CD14-positive monocyte (primary cell): ENCODE measurements at places on chromosomes 3 and 15.

GRCh38 chr3:127700406-127700805 is 27.7 kb downstream of the ABTB1 start:
- DNase-seq, result no peak

GRCh38 chr3:184377374-184377773 is 633 bp downstream of the THPO start:
- no peak for DNase-seq

GRCh38 chr15:39833515-39833981 is 50.9 kb upstream of the FSIP1 start:
- no peak for DNase-seq

DNA sequence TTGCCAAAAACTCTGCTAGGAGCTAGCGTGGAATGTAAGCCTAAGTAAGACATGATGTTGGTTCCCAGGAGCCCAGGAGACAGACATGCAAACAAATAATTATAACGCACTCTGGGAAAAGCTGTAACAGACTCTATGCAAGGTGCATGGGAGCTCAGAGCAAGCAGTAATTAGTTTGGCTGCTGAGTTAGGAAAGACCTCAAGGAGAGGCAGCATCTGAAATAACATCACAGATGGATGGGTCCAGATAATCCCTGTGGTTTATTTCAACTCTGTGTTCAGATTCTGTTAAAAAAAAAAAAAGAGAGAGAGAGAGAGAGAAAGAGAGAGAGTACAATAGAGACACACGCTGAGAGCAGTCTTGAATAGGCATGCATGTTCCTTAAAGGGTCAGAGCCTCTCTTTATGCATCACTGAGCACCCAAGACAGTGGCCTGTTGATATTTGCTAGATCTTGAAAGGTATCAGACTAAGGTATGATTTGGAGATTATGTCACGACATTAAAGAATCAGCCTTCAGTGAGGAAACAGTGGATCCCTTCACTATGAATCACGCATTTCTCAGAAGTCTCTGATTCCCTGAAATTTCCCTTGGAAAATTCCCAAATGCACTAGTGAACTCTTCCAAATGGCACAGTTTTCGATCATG is 124.4 kb upstream of the LIPC start:
- DNase-seq, result no peak

DNA sequence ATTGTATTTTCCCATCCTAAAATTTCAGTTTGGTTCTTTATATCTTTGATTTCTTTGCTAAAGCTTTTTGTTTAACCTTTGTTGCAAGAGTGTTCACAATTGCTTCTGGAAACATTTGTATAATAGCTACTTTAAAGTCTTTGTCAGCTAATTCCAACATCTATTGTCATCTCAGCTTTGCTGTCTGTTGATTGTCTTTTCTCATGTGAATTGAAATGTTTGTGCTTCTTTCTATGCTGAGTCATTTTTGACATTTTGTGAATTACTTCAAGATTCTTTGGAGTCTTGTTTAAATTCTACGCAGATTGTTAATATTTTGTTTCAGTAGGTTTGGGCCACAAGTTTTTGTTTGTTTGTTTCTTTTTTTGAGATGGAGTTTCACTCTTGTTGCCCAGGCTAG is 73.2 kb downstream of the SUCNR1 start:
- no peak for DNase-seq

DNA sequence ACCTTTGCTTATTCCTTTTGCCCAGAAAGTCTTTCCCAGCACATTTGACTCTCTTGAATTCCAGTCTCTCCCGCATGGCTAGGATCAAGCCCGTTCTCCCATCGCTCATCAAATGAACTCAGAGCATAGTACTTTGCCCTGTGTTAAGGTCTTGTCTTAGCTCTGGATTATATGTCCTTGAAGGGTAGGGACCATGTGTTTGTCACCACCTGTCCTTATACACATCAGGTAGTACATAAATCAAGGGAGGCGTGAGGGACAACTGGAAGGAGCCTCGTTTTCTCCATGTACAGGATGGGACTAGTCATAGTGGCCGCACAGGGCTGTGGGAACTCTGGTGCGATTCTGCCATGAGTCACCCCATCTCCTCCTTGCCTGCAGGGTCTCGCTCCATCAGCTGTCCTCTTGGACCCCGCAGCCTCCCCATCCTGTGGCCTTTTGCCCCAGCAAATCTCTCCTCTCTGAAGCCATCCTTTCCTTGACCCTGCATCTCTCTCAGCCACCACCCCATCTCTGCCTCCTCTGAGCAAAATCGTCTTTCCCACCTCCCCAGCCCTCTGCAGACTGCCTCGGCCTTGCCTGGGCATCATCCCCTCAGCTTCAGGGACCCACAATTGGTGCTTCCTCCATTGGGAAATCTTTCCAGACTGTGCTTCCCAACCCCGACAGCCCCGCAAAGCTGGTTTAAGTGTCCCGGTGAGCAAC is 33.4 kb upstream of the RAB6B start:
- DNase-seq, result no peak

GRCh38 chr3:159948429-159949144 is 40.0 kb upstream of the IL12A start:
- DNase-seq, result peak; percentile 20

DNA sequence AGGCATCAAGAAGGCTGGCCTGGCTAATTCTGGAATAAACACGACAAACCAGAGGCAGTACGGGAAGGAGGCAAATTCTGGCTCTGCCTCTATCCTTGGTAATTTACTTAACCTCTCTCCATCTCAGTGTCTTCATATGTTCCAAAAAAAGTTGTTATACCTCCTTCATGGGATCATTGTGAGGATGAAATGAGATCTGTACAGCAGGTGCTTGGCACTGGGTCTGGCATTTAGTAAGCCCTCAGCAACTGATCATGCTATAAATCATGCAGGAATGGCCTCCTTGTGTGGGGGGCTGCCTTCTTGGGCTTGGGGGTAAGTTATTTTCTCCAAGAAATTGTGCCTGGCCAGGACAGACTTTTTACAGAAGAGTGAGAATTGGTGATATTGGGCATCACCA is 38.3 kb upstream of the TRA2B start:
- no peak for DNase-seq

GRCh38 chr15:92648190-92648875 is 7.2 kb downstream of the FAM174B start:
- no peak for DNase-seq

DNA sequence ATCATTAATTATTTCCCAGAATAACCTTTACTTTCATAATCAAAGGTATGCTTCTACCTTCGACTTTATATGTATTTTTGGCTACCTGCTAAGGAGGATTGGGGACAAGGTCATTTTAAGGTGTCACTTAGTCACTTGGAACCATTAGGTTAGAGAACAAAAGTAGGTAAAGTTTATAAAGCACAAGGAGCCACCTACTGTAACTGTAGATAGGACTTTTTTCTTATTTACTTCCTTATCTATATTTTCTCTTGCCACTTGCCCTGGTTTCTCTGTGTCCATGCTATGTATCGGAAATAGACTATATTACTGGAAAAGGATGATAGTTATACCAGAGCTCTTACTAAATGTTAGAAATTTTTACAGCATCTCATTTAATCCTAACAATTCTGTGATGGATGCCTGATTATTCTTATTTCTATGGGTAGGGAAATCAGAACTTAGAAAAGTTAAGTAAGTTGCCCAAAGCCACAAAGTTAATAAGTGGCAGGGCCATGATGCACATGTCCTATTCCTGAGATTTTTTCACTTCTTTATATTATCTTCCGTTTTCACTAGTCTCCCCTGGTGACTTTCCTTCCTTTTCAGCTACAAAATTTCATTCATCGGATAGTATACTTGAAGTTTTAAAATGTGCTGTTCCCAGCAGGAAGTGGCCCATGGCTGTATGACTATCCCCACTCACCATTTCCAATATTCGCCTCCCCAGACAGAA is 132.5 kb downstream of the CMSS1 start:
- no peak for DNase-seq

GRCh38 chr15:71736286-71736947 is 73.9 kb upstream of the NR2E3 start:
- no peak for DNase-seq

- DNase-seq, result no peak
Observed at GRCh38 chr3:189167027-189167766, 4.6 kb upstream of the TPRG1 start.

DNA sequence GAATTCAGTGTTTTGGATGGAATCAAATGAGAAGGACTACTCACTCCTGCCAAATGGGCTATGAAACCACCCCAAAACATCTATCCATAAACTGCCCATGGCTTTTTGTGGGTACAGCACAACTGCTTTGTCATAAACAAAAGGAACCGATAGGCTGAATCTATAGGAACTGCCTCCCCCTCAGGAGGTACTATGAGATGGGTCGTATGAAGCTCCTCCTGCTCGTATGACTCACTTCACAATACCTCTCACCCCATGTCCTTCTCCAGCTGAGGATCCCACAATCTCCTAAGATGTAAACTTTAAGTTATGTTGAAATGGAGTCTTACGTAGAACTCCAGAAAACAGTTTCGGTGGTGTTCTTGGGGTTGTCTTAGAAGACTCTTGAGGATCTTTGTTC is 129.9 kb upstream of the SAMMSON start:
- no peak for DNase-seq

- no peak for DNase-seq
Observed at GRCh38 chr3:39086144-39086543, 21.3 kb downstream of the GORASP1 start.

DNA sequence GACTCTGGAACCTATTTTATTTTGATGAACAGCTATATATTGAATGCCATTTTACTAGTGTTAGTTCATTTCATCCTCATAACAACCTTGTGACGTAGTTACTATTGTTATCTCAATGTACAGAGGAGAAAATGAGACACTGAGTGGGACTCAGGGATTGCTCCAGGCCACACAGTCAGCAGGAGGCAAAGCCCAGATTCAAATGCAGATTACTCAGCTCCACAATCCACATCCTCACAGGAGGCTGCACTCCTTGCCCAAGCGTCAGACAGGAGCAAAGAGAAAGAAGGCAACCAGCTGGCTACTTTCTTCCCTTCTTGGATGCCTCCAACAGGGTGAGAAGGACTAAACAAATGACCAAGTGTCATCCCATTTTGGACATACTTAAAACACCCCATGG is 92.0 kb upstream of the CCDC54 start:
- no peak for DNase-seq

DNA sequence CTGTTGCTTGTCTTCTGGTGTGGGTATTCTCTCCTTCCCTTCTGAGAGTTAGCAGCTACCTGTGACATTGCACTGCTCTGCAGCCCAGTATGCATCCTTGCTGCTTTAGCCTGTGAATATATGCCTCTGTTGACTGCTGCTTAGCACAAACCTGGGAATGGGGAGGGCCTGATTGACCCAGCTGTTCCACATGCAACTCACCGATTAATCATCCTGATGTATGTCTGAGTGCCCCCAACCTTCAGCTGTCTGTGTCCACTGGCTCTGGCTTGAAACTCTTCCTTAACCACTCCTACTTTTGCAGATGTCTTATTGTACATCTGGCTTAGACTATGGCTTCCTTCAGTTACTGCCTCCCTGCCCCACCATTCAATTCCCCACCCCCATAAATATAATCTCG is 119.1 kb downstream of the RASA2 start:
- no peak for DNase-seq

- DNase-seq, result no peak
Observed at GRCh38 chr3:47527952-47528725, 14.6 kb upstream of the ELP6 start.

GRCh38 chr3:52388348-52388821 is 56.5 kb downstream of the SEMA3G start:
- DNase-seq, result no peak

DNA sequence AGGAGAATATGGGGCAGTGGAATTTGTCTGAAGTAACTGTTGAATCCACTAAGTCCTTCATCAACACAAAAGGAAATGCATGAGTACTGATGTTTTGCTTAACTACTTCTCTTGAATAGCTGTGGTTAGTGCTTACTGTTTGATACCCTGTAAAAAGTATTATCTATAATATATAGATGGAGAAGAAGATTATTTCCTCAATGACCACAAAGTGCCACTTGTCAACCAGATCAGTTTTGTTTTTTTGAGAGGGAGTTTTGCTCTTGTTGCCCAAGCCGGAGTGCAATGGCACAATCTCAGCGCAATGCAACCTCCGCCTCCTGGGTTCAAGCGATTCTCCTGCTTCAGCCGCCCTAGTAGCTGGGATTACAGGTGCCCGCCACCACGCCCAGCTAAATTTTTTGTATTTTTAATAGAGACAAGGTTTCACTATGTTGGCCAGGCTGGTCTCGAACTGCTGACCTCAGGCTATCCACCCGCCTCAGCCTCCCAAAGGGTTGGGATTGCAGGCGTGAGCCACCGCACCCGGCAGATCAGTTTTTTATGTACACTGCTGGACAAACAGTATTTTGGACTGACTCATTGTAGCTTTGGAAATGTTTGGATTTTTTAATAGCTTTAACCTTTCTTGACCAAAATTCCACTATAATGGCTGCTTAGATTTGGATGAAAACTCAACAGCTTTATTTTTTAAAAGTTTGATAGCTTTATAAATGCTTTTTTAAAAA is 1.5 kb upstream of the RPLP1 start:
- no peak for DNase-seq

DNA sequence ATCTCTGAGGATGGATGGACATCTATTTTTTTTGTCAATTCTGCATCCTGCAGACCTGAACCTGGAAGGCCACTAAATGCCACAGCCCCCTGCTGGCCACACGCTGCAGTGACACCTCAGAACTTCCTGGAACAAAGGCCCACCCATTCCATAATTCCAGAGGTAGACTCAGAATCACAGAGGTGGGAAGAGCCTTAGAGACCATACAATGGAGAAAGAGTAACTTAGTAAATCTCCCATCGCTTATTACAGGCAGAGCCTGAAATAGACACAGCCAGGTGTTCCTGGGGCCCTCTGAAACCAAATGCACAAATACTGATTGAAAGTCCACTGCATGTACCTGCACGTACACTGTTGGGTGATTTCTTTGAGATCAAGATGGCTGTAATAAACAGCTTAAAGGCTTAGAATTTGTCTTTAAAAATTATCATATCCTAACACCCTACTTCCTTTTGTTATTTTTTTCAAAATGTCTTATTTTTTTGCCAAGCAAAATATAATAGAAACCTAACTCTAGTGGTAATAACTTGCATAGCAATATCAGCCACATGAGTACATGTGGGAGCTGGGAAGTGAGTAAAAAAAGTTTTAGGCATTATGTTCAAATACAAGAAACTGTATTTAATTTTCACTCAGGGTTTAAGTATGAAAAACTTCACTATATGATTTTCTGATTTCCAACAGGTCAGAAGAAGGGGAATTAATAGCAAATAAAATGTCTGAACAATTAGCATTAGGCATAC is 62.7 kb downstream of the EOMES start:
- peak; percentile 52 for DNase-seq

DNA sequence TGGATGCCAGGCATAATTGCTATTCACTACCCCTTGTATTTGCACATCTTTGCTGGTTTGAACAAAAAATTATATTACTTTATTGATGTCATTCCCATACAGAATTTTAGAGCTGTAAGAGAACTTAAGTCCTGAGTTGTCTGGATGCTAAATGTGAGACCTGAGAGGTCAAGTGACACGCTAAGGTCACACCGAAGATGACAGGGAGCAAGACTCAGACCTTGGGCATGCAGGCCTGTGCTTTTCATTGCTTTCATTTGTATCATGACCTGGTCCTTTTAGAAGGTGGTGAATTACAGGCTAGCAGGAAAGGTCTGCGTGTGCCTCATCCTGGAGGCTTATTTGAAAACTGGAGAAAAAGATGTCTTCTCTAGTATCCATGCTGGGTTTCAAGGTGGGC is 312.0 kb upstream of the RASGRP1 start:
- no peak for DNase-seq
